ENCODE measurements at places on chromosomes 16 and 17.

- DNase-seq, result no peak
Measured at GRCh38 chr16:68548947-68549346, 9.9 kb downstream of the ZFP90 start.

DNA sequence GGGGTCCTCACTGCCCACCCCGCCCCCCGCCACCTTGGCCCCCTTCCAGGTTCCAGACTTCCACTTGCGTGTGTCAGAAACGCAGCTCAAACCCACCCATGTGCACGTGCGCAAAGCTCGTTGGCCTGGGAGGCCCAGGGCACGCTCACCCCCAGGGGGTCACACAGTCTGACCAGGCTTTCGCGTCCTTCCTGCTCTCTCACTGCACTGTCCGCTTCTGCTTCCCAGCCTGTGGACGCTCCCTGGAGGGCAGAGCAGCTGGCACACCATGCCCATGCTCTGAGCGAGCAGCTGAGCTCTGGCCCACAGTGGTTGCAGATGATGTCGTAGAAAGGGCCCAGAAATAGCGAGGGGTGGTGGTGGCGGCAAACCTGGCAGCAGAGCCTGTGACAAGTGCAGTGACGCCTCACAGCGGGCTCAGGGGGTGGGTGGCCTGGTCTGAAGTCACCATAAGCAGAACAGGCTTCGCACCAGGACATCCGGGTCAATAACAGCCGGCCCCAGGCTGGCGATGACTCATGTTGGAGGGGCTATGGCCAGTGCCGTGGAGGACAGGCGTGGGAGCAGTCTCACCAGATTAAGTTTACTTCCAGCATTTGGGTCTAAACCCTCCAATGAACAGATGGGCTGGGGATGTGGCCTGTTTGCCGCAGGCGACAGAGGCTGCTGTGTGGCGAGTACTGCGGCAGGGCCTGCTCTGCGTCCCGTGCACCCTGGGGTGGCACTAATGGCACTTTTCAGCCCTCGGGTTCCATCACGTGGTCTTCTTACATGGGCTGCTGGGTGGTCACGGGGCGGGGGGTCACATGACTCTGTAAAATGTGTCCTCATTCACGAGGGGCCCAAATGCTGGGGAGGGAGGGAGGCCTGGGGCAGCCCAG is 49.0 kb downstream of the NT5M start:
- DNase-seq, result no peak

- no peak for DNase-seq
Measured at GRCh38 chr17:32824334-32824733, 52.6 kb downstream of the MYO1D start.

DNA sequence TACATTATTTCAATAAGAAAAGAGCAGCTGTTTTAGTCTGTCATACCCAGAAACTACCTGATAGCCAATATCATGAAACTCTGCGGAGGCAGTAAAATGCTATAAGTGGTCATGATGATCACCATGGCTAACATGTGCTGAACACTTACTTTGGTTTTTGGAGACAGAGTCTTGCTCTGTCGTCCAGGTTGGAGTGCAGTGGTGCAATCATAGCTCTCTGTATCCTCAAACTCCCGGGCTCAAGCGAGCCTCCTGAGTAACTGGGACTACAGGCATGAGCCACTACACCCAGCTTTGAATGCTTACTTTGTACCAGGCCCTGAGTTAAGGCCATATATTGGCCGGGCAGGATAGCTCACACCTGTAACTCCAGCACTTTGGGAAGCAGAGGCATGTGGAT is 101.2 kb upstream of the DHX40 start:
- no peak for DNase-seq

DNA sequence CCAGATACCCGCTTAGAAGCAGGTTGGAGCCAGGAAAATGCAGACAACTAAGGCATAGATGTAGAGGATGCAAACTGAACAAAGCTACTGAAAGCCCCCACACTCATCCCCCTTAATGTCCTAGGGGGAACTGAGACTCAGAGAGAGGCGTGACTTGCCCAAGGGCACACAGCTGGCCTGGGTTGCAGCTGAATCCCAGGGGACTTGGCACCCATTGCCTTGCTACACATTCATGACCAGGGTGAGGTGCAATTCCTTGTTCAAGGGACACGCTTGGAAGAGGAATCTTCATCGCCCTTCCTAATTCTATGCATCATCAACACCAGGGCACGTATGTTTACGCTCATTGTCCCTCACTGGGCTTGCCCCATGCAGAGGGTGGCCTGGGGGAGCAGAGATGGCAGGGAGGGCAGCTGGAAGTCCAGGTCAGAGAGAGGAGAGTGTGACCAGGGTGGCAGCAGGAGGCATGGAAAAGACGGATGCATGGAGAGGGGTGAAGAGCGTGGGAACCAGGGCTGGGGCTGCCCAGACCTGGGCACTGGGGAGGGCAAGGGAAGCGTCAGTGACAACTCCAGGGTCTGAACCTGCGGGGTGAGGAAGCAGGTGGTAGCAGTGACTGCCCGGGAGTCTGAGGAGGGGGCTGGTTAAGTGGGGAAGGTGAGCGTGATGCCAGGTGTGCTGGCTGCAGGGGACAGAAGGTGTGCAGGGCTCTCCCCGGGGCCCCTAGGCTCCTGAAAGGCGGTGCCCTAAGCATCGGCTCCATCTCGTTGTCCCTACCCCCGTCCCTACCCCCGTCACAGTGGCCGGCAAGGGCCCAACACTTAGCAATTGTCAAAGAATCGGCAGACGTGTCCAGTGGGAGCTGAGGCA is 267.1 kb upstream of the TNRC6C start:
- no peak for DNase-seq

DNA sequence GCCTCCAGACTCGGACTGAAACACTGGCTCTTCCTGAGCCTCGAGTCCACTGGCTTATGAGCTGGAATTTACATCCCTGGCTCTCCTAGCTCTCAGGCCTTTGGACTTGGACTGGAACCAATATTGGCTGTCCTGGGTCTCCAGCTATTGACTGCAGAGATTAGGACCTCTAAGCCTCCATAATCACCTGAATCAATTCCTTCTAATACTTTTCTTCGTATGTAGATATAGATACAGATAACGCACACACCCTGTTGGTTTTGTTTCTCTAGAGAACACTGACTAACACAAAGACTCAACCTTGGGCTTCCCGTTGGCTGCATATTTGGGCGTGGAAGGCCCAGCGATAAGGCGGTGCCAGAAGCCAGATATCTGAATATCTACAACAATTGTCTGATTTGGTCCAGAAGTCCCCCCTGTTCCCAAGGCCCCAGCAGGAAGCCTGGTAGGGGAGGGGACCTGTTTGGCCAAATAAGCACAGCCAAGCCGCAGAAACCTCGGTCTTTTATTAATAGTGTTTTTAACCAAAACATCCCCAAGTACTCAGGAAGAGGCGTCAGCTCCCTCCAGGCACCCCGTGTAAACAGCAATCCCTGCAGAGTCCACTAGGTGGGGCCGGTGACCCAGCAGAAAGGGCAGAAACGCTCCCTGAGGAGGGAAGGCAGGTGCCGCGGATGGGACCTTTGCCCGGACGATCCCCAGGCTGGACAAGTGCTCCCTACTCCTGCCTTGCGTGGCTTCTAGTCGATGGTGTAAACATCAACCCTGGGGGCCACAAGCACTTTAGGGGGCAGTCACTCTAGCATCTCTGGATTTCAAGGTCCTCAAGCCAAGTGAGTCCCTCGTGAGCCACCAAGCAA is 57.0 kb downstream of the ABR start:
- peak; percentile 57 for DNase-seq

GRCh38 chr16:71796501-71797097 is 12.0 kb downstream of the AP1G1 start:
- DNase-seq, result peak; percentile 18

DNA sequence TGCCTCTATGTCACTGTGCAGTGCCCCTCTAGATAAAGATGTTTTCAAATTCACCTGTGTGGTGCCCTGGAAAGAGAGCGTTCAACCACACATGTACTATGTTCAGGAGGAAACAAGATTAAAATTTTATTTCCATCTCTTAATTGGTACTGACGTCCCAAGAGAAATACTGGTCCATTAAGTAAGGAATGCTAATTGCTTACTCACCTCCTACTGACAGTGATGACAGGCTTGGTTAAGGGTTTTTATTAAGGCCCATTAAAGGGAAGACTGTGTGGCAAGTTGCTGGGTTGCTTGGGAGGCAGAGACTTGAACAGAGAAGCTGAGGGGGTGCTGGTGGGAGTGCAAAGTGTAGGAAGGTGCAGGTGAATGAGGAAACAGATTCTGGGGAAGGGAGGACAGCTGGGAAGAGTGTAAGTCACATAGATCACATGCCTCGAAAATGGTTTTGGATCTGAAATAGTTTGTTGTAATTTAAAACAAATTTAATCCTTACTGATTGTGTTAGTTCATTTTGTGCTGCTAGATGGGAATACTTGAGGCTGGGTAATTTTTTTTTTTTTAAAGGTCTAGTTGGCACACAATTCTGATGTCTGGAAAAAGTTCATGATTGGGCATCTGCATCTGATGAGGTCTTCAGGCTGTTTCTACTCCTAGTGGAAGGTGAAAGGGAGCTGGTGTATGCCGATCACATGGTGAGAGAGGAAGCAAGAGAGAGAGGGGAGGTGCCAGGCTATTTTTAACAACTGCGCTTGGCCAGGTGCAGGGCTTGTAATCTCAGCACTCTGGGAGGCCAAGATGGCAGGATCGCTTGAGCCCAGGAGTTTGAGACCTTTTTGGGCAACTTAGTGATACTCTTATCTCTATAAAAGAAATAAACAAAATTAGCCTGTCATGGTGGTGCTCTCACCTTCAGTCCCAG is 140.5 kb downstream of the CACNG3 start:
- DNase-seq, result no peak

DNA sequence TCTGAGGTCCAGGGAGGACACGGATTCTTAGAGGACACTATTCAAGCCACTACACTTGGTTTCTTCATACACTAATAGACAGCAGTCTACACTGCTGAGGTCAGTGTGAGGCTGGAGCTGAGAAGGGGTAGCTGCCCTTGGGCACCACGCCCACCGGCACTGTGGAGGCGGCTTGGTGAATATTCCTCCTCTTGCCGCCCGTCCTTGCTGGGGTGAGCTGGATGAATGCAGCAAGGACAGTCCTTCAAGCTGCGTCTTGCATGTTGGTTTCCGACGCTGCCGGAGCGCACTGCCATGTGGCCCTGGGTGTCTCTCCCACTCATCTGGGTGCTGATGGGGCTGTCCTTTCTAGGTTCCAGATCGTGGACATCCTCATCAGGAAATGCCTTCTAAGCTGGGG is 2.6 kb downstream of the ZNF205 start:
- DNase-seq, result no peak

DNA sequence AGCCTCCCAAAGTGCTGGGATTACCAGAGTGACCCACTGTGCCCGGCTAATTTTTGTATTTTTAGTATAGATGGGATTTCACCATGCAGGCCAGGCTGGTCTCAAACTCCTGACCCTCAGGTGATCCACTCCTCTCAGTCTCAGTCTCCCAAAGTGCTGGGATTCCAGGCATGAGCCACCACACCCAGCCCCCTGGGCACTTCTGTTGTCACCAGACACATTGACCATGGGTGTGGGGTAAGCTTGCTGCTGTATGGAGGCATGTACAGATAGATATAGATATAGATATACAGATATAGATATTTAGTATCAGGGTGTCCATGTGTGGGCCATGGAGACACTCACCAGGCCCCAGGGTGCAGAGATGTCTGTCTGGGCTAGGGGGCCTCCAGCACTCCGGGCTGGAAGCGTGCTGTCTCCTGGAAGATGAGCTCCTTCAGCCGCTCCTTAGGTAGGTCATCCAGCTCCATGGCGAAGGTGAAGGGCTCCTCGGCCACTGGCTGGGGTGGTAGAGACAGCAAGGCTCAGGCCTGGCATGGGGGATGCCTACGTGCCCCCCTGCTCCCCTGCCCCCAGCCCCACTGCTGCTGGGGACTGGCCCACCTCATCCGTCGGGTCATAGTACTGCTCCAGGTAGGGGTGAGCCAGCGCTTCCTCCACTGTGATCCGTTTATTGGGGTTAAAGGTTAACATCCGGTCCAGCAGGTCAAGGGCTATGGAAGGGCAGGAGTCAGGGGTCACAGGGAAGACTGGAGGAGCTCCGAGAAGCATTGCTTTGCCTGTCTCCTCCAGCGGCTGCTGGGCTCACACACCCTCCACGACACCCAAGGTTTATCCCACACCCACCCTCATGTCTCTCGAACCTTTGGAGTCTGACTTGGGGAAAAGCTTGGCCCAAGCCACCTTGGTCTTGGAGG is 3.2 kb upstream of the GDPD3 start:
- DNase-seq, result no peak

GRCh38 chr17:63988127-63988478 is 10.0 kb upstream of the PRR29 start:
- DNase-seq, result no peak

DNA sequence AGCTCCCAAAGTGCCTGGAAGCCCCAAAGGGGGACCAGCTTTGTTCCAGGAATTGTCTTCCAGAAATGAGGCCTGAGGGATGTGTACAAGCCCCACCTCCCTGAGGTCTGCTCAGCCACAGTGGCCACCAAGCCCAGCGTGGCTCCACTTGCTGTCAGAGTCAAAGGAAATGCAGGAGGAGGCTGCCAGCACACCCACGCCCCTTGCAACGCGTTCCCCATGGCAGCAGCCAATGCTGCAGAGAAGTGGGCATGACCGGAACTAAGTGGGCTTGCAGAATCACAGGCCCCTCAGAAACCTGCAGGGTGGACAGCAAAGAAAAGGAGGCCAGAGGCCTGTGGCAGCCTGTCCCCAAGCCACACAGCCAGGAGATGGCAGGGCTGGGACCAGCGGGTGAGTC is 320.8 kb downstream of the FOXL1 start:
- DNase-seq, result no peak

DNA sequence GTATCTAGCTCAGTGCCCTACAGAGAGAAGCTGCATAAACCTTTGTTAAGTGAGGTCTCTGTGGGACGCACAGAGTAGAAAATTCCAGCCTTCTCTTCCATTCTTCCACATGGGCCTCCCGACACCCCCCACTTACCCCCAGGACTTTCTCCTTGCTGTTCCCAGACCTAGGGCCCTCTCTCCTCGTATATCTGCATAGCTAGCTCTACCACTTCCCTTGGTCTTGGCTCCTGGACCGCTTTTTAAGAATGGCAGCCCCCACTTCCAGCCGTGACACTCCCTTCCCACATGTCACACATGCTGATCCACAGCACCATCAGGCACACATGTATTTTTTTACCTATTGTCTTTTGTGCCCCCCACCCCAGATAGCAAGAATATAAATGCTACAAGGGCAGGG is 16.7 kb upstream of the FOXJ1 start:
- no peak for DNase-seq

Data from fibroblast of upper back skin (primary cell).